ENCODE measurements at places on chromosomes 7 and 10. TPM values are rescaled to one million over a fixed set of nuclear protein-coding genes. Genes with fewer than 3 reads are reported as not detected.

SLC25A13 gene
- 26.5 TPM for total RNA-seq

WDFY4 gene
- total RNA-seq, result 1.6 TPM

AGBL3 gene
- 7.4 TPM for total RNA-seq

CNPY1 gene
- 0.46 TPM for total RNA-seq

ZFYVE27 gene
- 38.3 TPM for total RNA-seq

HTR5A gene
- total RNA-seq, result 2.5 TPM

PTPN12 gene
- total RNA-seq, result 89.5 TPM
